ENCODE measurements at places on chromosomes 6 and 20.

DNA sequence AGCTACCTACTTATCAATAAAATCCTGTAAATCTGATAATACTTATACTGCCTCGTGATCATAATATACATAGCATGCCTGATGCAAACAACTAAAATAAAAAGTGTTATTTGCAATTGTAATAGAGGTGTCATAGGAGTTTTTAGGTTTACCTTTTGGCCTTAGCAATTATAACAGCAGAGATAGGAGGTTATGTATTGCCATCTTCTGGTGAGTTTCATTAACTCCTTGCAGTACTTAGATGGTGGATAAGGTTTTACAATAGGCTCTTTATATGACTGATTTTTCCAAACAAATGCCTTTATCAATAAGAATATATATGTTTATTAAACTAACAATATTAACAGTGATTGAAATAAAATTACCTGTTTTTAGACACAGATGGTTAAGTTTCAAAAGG, 27.8 kb upstream of the MYCT1 start:
- no peak for DNase-seq

DNA sequence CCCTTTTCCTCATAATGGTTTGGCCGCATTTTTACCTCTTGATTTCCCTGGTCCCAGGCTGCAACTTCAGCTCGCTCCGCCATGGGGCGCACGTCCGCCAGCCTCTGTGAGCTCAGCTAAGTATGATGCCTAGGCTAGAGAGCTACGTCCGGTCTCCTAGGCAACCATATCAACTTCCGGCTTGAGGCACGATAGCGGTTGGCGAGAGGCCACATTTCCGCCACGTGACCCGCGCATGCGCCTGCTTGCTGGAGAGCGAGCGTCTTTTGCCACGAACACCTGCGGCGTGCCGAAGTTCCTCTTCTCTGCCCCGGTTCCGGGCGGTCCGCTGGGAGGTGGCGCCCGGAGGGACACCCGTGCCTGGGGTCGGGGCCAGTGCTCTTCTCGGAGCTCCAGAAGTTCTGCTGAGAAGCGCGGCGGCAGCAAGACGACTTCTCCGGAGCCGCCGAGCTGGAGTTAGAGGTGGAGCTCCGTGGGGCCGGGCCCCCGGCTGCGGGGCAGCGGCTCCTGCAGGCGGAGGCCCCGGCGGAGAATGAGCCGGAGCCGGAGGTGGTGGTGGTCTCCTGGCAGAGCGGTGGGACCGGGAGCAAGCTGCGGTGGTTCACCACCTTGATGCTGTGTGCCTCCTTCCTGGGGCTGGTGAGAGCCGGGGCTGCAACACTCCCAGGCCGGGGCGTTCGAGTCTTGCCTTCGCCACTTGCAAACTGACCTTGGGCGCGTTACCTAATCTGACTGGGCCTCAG, 172.0 kb downstream of the SLC16A10 start:
- peak; percentile 90 for DNase-seq

- no peak for DNase-seq
These were observed 177.2 kb upstream of the TAB2 start for GRCh38 chr6:149140137-149140909.

- DNase-seq = no peak
These were observed 98.4 kb downstream of the IPCEF1 start for GRCh38 chr6:154258064-154258757.

DNA sequence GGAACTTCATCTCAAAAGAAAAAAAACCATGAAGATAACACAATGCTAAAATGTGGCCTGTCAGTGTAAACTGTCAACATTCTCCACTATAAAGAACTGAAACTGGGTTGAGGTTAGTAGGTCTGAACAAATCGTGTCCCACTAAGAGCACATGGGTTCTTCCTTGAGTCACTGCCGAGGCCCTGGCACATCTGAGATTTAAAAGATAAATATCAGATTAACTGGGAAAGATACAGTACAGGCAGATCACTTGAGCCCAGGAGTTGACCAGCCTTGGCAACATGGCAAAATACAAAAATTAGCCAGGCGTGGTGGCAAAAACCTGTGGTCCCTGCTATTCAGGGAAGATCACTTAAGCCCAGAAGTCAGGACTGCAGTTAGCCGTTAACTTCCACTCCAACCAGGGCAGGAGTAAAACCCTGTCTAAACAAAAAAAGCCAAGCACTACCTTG, 5.6 kb downstream of the EEF1A1 start:
- no peak for DNase-seq

DNA sequence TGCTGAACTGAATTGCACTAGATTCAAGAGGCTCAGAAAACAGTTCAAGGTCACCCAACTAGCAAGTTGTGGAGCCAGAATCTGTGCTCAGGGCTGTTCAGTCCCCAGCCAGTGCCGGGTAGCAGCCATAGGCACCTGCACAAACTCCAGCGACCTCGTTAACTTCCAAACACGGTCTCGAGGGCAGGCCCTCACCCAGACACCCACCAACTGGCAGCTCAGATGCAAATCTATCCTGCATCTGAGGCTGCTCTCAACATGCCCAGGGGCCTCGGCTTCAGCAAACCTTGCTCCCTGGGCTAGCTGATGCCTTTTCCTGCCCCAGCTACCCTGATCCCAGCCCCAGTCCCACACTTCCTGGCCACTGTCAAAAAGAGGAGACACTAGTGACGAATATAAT, 3.7 kb downstream of the JPH2 start:
- no peak for DNase-seq

GRCh38 chr20:51560042-51560441, 17.5 kb upstream of the NFATC2 start:
- no peak for DNase-seq

GRCh38 chr20:23257106-23257761, 93.4 kb upstream of the NXT1 start:
- DNase-seq = no peak

DNA sequence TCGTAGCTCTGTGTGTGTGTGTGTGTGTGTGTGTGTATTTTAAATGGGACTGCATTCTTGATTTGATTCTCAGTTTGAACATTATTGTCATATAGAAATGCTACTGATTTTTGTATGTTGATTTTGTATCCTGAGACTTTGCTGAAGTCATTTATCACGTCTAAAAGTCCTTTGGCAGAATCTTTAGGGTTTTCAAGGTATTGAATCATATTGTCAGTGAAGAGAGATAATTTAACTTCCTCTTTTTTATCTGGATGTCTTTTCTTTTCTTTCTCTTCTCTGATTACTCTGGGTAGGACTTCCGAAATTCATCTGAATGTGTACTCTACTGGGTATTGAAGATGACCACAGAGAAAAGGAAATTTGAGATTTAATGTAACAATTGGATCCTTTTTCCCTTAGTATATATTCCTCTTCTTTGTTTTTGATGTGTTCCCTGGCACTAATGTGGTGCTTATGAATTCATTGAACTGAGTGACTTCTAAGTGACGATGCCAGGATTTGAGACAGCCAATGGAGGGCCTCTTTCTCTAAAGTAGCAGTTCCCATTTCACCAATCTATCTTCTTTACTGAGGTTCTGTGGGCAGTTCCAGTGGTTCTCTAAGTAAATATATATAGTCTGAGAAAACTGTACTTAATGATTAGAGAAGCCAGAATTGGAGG, 47.6 kb downstream of the TNFAIP3 start:
- DNase-seq = no peak

DNA sequence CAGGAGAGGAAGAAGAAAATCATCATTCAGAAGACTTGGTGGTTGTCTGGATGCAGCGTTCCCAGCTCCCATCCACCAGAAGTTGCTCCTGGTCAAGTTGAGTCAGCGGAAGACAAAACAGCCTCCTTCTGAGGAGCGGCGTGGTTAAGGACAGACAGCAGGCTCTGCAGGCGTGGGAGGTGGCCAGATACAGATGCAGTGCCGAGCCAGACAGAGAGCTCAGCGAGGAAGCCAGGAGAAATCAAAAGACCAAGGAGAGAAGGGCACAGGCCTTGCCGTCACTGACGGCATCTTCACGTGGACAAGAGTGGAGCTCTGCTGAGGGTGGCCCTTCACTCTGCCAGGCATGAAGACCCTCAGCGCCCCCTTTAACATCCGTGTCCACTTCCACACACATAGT, 158.5 kb downstream of the THBS2 start:
- no peak for DNase-seq

Data from NCI-H1417 treated with DMSO at 0.1 percent for 48 hours (cell line).